Cerebellar nuclear complex (tissue), 1 donor: ENCODE measurements at places on chromosomes 2 and 18.
A peak's percentile ranks its signal among the peaks of the same experiment; 100 is the strongest.

- DNase-seq: no peak
Measured at GRCh38 chr2:29322011-29322410, 206.8 kb downstream of the CLIP4 start.

GRCh38 chr2:64807417-64807816 is 153.7 kb upstream of the SERTAD2 start:
- no peak for DNase-seq

GRCh38 chr2:26922405-26923188 is 47.8 kb upstream of the MAPRE3 start:
- DNase-seq: peak; percentile 70

GRCh38 chr2:17752892-17753802 is 463 bp downstream of the SMC6 start:
- no peak for DNase-seq

DNA sequence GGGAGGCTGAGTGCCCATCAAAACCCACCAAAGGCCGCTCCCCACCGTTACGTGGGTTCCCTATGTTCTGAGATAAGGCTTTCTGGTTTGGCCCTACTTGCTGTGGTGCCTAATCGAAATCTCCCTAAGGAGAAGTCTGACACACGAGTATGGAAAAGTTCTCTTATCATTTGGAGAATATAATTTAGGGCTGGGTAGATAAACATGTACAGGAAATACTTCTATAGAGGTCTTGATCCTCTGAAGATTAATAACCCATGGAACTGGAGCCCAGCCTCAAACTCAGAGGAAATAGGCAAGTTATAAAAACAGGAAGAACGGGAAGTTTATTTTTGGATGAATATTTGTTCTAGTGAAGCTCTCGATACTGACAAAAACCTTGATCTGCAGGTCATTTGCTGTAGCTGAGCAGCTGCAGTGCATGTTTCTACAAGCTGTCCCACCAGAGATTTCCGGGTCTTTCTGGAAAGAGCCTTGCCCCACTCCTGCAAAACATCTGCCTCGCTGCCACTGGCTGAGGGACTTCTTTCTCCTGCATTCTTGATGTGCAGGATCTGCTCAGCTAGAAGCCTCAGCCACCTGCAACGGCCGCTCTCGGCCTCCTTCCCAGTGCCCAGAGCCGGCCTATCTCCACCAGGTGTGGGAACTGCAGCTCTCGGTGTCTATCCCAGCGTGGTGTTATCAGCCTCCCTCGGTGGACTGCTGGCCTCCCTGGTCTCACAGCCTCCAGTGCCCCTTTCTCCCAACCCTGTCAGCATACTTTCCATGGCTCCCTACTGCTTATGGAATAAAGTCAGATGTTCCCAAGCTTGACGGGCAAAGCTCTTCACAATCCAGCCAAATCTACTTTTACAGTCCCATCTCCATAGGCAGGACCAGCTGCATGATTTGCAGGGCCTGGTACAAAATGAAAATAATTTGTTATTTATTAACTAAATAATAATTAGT is 48.6 kb downstream of the SPRED2 start:
- DNase-seq: no peak

GRCh38 chr18:36889742-36890141 is 60.8 kb downstream of the KIAA1328 start:
- no peak for DNase-seq

DNA sequence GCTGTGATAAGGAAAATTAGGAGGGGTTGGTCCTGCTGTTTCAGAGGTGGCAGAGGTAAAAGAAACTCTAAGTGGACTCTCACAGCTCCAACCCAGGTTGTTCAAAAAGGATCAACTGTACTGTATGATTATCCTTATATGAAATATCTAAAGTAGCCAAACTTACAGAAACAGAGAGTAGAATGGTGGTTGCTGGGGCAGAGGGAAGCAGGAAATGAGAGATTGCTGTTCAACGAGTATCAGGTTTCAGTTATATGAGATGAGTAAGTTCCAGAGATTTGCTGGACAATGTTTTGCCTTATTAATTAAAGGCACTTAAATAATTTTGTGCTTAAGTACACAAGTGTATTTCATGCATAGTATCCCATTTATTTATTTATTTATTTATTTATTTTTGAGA is 972.0 kb upstream of the LRRTM1 start:
- DNase-seq: no peak

GRCh38 chr2:178997067-178997466 is 52.9 kb downstream of the CCDC141 start:
- DNase-seq: no peak

GRCh38 chr2:202718614-202719013 is 83.8 kb downstream of the FAM117B start:
- DNase-seq: no peak

- no peak for DNase-seq
Measured at GRCh38 chr2:127415593-127416505, 2.4 kb upstream of the PROC start.

GRCh38 chr2:146730882-146731281 is 1113.9 kb upstream of the ACVR2A start:
- no peak for DNase-seq

- DNase-seq: no peak
Measured at GRCh38 chr2:203510941-203511305, 24.2 kb downstream of the RAPH1 start.

- DNase-seq: no peak
Measured at GRCh38 chr2:218079943-218080913, 11.2 kb downstream of the RUFY4 start.

DNA sequence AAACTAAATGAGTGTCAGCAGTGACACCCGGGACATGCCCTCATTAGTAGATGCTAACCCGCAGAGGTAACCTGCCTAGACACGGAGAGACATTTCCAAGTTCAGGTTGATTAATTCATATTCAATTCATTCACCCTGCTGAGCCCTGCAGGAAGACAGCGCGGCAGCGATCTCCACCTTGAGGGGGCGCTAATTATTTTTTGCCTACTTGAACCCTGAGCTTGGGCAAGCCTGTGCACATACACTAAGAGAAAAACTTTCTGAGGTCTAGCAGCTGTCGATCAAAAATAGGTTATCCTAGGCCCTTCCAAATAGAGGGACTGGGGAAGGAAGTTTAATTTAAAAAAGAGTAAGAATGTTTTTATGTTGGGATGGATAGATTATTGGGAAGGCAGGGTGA is 1.3 kb upstream of the LYPD6 start:
- DNase-seq: no peak

DNA sequence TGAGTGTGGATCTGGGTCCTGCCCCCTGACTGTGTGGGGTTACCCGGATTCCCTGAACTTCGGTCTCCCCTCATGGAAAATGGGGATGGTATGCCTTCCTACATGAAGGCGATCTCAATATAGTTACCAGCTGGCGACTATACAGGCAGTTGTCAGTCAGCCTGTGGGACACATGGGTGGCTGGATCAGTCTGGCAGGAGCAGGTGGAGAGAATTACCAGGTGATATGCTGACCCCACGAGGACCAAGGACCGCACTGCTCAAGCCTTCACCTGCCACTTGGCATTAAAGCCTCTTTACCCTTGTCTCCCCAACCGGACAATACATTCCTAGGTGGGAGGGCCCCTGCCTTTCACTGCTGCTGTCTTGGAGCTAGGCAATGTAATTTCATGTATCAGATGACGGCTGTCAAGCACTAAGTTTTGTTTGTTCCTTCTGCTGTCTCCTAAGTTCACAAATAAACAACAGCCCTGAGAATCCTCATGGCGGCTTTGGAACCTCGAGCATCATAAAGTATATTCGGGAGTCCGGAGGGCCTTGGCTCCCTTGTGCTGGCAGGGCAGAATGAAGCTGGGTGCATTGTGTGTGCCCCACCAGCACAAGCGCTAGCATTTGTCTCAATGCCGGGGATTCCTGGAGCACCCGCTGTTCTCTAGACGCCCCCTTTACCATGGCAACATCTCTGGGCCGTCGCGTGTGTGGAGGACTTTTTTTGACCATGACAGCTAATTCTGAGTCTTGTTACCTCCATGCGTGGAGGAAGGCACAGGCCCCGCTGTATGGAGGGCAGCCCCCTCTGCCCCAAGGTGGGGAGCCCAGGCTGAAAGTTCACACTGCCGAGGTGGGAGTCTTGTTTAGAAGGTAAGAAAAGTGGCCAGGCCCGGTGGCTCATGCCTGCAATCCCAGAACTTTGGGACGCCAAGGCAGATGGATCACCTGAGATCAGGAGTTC is 48.6 kb downstream of the PDCL3 start:
- no peak for DNase-seq

- DNase-seq: no peak
Measured at GRCh38 chr2:235564066-235564465, 70.2 kb downstream of the AGAP1 start.

GRCh38 chr2:30559544-30560275 is 112.7 kb downstream of the LCLAT1 start:
- DNase-seq: no peak

DNA sequence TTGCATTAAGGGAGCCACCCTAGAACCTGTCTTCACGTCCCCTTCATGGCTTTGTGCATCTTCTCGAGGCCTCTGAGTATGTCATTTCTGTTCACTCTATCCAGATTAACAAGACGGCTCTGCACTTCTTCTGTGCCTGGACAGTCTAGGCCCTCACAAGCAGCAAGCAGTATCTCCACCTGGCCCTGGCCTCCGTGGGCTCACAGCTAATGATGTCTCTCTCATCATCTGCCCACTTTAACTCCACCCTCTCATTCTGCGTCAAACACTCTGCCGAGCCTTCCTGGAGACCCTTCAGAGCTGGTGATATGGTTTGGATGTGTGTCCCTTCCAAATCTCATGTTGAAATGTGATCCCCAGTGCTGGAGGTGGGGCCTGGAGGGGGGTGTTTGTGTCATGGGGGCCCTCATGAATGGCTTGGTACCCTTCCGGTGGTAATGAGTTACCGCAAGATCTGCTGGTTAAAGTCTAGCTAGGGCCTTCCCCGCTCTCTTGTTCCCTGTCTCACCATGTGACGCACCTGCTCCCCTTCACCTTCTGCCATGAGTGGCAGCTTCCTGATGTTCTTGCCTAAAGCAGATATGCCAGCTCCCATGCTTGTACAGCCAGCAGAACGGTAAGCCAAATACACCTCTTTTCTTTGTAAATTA is 132.5 kb upstream of the ID2 start:
- DNase-seq: no peak

DNA sequence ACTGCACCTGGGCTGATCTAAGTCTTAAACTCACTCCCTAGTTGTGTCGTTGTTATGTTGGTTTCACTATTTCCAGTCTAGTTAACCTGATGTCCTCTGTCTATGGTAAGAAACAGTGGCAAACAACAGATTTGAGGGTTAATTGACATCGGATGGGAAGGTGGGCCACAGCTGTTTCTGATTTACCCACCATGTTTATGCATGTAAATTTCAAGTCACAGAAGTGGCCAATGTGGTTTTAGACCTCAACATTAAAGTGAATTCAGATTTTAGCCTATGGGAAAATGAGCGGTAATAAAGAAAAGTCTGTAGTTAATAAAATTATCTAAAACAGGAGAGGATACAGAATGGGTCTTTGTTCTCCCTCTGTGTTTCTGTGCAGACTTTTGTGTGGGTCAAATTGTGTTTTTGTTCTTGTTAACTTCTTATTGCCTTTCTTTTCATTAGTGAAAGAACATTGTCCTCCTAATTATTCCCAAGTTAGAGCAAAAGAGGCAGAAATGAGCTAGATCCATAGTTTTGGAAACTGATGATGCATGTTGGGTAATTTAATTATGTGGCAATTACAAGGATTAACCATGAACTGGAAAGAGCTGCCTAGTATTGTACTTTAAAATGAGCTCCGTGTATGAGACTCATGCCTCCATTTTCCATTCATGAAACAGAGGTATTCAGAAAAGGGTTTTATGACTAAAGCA is 83.2 kb downstream of the LAMA3 start:
- no peak for DNase-seq

DNA sequence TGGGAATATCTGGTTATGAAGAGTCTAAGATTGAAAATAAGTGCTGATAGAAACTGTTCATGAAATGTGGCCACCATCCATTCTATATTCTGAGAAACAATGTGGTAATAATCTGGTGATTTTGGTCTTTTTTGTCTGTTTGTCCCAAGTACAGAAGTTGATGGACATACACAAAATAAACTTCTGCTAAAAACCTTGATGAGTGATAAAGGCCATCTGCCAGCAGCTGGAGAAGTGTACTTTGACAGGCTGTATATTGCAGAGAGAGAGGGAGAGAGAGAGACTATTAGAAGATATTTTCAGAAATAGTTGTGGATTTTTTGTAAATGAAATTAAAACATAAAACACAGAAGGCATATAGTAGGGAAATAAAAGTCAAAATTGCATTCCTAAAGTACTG is 96.9 kb upstream of the NABP1 start:
- DNase-seq: no peak

- DNase-seq: no peak
Measured at GRCh38 chr2:24435391-24436316, 55.4 kb upstream of the NCOA1 start.

DNA sequence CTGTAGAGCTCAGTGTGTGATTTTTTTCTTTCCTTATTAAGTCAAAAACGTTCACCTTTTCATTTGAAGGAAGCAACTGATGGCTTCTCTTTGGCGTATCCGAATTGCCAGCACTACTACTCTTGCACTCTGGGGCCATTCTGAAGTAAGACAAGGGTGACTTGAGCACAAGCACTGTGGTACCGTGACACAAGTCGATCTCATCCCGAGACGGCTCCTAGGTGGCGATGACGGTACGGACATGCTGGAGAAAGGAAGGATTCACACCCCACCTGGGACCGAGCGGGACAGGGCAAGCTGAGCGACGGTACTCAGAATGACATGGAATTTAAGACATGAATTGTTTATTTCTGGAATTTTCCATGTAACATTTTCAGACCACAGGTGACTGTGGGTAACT is 36.8 kb upstream of the LDLRAD4 start:
- no peak for DNase-seq

DNA sequence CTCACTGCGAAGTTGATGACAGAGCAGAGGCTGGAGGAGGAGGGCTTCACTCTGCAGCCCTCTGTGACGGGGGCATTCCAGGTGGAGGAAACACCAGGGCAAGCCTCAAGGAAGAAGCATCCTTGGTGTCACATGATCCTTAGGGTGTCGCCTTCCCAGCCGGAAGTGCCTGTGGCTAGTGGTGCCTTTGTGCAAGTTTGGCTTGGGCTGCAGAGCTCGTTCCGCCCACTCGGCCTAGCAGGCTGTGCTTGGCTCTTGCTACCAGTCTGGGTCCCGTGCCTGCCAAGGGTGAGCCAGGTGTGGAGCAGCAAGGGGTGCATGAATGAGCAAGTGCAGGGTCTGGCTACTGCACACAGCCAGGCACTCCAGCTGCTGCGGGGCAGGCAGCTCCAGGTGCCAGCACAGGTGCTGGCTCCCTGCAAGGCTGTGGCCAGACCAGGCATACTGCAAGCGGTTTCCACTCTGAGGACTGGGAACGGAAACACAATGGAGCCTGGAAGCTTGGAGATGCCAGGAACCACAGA is 325.3 kb upstream of the SMIM21 start:
- DNase-seq: no peak

GRCh38 chr2:84694088-84694622 is 177.9 kb downstream of the DNAH6 start:
- no peak for DNase-seq

GRCh38 chr2:130369311-130369964 is 13.6 kb downstream of the PTPN18 start:
- DNase-seq: no peak
